Right ventricle myocardium inferior (tissue), 1 donor: ENCODE measurements at places on chromosomes 12 and 14. TPM values are rescaled to one million over a fixed set of nuclear protein-coding genes. Genes with fewer than 3 reads are reported as not detected.

KITLG gene
- 11.1 TPM for total RNA-seq

NFE2 gene
- 1.1 TPM for total RNA-seq

KCNJ8 gene
- 57.0 TPM for total RNA-seq

ETNK1 gene
- 17.0 TPM for total RNA-seq

LYSET gene
- total RNA-seq = 23.0 TPM

KRT72 gene
- total RNA-seq = not detected

COX8C gene
- 0.51 TPM for total RNA-seq

GPR132 gene
- total RNA-seq = 0.89 TPM

RPL10L gene
- not detected for total RNA-seq

MIP gene
- total RNA-seq = not detected

EIF4B gene
- total RNA-seq = 416 TPM

INSM2 gene
- total RNA-seq = not detected

TAOK3 gene
- 20.3 TPM for total RNA-seq

C12orf42 gene
- total RNA-seq = not detected

LTBP2 gene
- 7.6 TPM for total RNA-seq

CLMN gene
- 7.6 TPM for total RNA-seq

AKAP5 gene
- total RNA-seq = 0.16 TPM

VEZT gene
- 51.5 TPM for total RNA-seq

SLCO1B1 gene
- not detected for total RNA-seq

CMTM5 gene
- total RNA-seq = 0.92 TPM

OR6S1 gene
- not detected for total RNA-seq

CNTN1 gene
- 0.73 TPM for total RNA-seq

GPR162 gene
- total RNA-seq = 7.8 TPM

IRF9 gene
- 30.5 TPM for total RNA-seq

CPNE6 gene
- not detected for total RNA-seq

HNF1A gene
- not detected for total RNA-seq

PLD4 gene
- not detected for total RNA-seq

MANSC4 gene
- total RNA-seq = not detected

DDX47 gene
- 26.5 TPM for total RNA-seq

C14orf119 gene
- total RNA-seq = 22.4 TPM
